ENCODE measurements at places on chromosomes 4 and X.

GRCh38 chr4:74109870-74110605, 11.0 kb upstream of the CXCL2 start:
- no peak for DNase-seq

GRCh38 chrX:66654411-66654810, 15.5 kb upstream of the EDA2R start:
- no peak for DNase-seq

DNA sequence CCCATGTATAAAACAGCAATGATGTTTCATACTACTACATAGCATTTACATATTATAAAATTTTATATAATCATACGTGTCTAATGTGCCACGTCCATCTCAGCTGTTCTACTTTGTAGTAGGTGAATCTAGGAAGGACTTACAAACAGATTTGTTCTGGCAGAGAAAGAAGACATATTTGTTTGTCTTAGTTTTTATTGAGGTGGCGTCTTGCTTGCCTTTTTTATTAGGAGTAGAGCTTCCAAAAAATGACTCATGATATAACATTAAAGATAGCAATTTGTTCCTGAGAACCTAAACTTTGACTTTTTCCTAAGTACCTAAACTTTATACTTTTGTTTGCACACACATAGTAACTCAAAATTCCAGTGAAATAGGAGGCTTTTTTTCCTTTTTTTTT, 64.6 kb downstream of the CLDN22 start:
- DNase-seq, result no peak

GRCh38 chr4:23819041-23819511, 70.8 kb downstream of the PPARGC1A start:
- DNase-seq, result peak; percentile 79

- DNase-seq, result no peak
These were observed 50.1 kb upstream of the PHKA2 start for GRCh38 chrX:19034025-19034424.

DNA sequence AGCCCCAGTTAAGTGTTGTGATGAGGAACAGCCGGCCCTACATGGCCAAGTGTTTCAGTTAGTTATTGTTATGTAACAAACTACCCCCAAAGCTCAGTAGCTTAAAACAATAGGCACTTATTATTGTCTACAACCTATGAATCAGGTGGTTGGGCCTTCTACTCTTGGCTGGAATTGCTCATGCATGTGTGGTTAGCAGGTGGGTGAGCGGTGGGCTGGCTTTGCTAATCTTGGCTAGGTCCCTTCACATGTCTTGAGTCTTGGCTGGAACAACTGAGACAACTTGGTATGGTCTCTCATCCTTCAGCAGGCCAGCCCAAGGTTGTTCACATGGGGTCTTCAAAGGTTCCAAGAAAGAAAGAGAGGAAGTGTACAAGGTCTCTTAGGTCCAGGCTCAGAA, 54.5 kb upstream of the CHRNA9 start:
- no peak for DNase-seq

DNA sequence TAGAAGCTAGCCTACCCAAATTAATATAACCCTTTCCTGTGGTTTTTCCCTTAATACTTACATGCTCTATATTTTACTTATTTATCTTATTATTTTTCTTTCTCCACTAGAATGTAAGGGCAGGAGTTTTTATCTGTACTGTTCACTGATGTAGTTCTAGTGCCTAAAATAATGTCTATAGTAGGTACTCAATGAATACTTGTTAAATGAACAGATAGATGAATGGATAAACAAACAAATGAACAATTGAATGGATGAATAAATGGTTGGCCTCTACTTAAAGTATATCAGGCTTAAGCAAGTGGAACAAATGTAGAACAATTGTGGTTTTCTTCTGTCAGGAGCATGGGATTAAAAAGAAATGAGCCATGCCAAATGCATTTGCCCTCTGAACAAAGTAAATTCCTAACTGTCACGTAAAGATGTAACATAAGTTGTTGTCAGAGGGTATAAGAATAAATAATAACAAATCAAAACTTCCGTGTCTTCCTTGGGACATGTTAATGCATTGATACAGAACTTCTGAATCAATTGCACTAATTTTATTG, 54.1 kb downstream of the SYTL5 start:
- no peak for DNase-seq

- DNase-seq, result no peak
These were observed 140.2 kb upstream of the KLF3 start for GRCh38 chr4:38523524-38524448.

DNA sequence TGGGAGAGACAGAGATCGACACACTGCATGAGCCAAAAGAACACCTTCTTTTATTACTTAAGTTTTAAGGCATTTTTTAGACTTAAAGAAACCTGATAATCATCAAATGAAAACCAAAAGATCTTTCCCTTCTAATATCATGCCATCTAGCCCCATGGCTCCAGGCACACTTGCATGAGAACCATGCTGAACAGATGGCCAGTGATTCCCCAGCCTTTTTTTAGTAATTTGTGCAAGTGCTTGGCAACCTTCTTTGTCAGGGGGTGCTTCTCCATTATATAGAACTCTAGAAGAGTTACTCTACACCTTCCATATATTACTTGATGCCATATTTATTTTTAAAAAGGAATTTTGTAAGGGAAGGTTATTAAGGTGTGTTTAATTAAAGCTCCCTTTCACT, 182.2 kb upstream of the TEX13C start:
- no peak for DNase-seq

- DNase-seq, result no peak
These were observed 9.0 kb upstream of the LONRF3 start for GRCh38 chrX:118965395-118965794.

- no peak for DNase-seq
These were observed 12.4 kb downstream of the NSD2 start for GRCh38 chr4:1883583-1883982.

DNA sequence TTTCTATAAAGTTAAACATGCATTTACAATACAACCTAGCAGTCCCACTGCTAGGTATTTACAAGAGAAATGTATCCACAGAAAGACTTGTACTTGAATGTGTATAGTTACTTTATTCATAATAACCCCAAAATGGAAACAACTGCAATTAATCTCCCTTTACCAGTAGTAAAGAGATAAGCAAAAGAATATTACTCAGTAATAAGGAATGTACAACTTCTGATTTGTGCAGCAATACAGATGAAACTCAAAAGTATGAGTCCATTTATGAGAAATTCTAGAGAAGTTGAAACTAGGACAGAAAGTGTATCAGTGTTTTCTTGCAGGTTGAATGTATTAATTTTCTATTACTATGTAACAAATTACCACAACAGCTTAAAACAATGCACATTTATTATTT, 15.2 kb downstream of the USP53 start:
- DNase-seq, result no peak

GRCh38 chrX:13638826-13639225, 14.1 kb upstream of the TCEANC start:
- no peak for DNase-seq

- no peak for DNase-seq
These were observed 47.4 kb downstream of the LINC00632 start for GRCh38 chrX:140756941-140757340.

DNA sequence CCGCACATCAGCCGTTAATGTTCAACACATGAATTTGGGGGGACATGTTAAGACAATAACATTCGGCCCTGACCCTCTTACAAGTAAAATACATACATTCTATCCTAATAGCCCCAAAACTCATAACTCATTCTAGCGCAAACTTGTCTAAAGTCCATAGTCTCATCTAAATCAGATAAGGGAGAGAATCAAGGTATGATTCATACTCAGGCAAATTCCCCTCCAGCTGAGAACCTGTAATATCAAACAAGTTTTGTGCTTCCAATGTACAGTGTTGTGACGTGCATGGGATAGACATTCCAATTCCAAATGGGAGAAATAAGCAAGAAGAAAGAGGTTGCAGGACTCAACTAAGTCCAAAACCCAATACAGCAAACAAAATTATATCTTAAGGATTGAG, 69.0 kb downstream of the SERPINA7 start:
- DNase-seq, result no peak

DNA sequence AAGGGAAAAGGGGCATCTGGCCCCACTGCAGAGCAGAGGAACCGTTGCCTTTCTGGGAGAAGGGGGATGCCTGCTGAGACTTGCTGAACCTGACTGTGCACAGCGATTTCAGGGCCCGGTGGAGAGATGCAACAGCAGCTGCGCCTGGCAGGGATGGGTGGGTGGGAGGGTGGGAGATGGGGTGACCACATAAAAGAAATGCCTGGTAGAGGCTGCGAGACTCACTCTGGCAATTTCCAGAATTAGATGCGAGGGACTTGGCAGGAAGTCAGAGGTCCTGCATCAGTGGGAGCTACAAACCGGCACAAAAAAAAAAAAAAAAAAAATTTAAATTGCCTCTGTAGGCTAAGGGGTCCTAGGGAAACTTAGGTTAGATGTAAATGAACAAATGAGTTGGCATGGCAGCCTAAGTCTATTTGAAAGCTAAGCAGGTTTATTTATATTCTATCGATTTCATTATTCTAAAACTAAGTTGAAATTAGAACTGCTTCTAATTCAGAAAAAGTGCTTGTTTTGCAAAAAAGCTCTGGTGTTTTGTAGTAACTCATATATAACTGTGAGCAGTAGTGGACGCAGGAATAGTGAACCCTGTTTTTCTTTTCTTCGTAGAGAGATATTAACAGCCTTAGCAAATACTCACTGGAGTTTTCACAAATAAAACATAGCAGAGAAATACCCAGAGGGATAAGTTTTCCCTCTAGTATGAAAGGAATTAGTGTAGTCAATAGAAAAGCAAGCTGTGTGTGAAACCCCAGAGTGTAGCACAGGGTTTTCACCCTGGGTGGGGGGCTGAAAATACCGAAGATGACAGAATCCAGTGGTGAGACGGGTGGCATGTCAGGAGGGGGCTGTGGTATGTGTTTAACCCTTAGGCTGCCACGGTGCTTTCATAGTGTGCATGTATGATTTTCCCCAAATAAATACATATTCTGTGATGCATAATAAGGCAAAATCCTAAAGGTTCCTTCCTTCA, 130.1 kb downstream of the EGF start:
- DNase-seq, result no peak

GRCh38 chr4:48738856-48739255, 41.2 kb downstream of the FRYL start:
- no peak for DNase-seq

DNA sequence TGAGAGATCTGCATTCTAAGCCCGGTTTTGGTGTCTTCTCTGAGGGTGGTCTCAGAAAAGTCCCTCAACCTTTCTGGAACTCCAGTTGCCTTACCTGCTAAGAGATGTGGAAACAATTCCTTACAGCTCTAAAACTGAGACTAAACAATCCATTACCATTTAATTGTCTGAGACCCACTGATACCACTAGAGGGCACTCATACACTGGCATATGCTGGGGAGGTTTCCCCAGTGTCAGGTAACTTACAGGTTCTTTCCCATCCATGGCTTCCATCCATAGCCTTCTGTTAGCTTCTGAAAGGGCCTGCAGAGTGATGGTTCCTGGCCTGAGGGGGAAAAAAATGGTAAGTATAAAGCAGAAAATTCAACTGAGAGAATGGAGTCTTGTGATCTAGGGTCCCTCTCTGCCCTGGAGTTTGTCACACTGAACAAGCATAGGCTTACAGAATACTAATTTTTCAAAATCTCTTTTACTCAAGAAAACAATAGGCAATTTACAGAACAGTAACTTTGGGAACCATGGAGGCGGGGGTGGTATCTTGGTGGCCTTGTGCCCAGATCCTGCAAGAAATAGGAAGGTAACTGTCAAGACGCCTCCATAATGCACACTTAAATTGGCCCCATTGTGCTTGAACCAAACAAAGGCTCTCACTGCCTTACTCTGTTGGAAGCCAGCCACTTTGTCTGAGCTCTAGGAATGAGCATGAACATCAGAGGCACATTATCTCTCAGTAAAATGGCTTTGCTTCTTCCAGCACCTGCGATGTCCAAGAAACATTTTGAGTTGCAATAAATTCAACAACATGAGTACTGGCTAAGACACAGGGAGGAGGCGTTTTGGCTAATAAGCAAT, 236.1 kb downstream of the OPHN1 start:
- no peak for DNase-seq

- no peak for DNase-seq
These were observed 15.7 kb upstream of the ODAM start for GRCh38 chr4:70179811-70180210.

Data from NCI-H187 treated with DMSO at 0.1 percent for 48 hours (cell line).